ENCODE measurements at places on chromosomes 11 and 22. TPM values are rescaled to one million over a fixed set of nuclear protein-coding genes. Genes with fewer than 3 reads are reported as not detected.

SLC22A6 gene
- not detected for total RNA-seq

RPL3 gene
- total RNA-seq = 1,539 TPM

SCN3B gene
- 2.1 TPM for total RNA-seq

TMEM45B gene
- total RNA-seq = not detected

MS4A7 gene
- 34.2 TPM for total RNA-seq

ADAMTS8 gene
- 28.8 TPM for total RNA-seq

LRRC10B gene
- total RNA-seq = 0.93 TPM

FAM83F gene
- total RNA-seq = 0.54 TPM

SLC37A2 gene
- total RNA-seq = 3.4 TPM

KREMEN1 gene
- total RNA-seq = 9.2 TPM

TREH gene
- not detected for total RNA-seq

All from gastroesophageal sphincter (tissue), 4 donors.